ENCODE measurements at places on chromosomes 7 and 10. TPM values are rescaled to one million over a fixed set of nuclear protein-coding genes. Genes with fewer than 3 reads are reported as not detected.

The MARVELD1 gene
- 37.8 TPM for total RNA-seq

The PPP1R9A gene
- total RNA-seq: 30.5 TPM

DNA sequence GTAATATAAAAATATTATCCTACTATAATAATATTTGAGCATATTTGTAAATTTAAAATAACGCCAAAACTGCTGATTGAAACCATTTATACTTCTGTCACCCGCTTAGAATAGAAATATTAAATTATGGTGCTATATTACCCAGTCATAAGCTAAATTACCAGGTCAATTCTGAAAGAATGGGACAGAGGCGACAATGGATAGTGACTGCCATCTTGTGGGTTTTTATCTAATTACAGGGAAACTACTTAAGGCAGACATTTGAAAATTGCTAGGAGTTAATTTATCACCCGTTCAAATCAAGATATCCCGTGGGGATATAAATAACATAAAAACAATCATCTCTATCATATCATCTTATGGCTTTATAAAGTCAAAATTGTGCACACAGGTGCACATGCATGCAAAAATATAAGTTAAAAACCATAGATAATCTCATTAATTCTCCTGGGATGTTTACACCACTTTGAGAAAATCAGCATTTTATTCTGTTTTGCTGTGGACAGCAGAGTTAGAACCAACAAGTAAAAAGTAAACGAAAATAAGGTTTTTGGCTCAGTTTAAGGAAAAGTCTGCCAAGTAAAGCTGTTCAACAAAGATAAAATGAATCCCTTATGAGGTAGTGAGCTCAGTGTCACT, 41.3 kb upstream of the HPSE2 start:
- no peak for DNase-seq

DNA sequence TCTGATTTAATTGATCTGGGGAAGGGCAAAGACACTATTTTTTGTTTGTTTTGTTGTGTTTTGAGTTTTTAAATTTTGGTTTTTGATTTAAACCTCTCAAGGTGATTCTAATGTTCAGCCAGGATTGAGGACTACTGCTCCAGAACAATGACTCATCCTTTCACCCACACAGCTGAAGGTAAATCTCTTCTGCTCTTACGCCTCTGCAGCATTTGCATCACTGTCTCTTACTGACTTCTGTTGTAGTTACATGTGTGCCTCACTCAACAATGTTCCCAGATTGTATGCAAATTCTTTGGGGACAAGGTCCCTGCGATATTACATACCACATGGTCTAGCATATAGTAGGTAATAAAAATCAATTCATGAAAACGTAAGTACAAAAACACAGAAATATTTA, 467.5 kb upstream of the LRRN3 start:
- DNase-seq: no peak

DNA sequence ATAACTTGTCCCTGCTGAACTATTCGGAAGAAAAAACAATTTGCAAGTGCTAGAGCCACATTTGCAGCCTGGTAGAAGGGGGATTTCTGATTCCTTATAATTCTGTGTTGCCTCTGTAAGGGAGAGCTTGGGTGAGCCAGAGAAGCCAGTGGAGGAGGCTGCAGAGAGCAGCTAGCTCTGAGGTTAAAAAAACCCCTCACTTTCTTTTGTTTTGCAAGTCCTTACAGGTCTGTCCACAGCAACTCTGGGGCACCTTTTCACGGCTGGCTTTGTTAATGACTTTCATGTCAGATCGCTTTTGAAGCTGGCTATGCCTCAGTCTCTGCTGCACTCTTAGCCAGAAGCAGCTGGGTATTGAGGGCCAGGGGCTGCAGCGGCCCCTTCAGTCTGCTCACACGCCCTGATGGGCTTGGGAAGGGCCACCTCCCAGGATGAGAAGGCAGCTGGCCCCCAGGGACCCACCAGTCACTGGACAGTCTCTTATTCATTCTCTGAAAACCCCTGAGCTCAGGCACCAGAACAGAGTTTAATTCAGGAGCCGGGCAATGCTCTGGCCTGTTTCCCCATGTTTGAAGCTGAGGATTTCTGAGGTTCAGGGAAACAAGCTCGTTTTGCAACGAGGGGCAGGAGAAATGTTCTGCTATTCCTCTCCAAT, 30.9 kb downstream of the TRIM8 start:
- DNase-seq: no peak

DNA sequence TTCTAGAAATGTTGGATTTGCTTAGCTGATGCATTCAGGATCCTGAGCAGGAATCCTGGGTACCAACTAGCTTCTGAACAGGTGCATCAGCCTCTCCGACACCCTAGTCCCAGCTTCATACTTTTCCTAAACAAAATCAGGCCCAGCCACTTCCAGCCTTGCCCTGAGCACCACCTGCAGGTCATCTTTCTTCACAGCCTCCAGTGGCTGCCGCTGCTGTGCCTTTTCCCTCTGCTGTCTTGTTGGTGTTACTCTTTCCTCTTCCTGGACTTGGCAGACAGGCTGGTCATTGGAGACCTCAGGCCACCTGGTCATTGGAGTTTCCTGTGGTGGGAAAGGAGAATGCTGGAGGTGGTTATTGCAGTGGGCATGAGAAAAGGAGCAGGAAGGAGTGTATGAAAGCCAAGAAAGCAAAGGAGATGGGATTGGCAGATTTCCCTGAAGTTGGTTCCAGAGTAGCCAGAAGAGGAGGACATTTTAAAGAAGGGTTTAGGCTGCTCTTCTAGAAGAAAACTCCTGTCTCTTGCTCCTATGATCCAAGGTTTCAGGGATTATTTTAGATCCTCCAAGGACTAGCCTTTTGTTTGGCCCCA, 48.2 kb upstream of the NFKB2 start:
- peak; percentile 17 for DNase-seq

- no peak for DNase-seq
These were observed 95.3 kb upstream of the HDAC9 start for GRCh38 chr7:18400275-18400674.

Measured in mucosa of gallbladder (tissue), 1 donor.